Brain (organoid and tissue), 16 donors: ENCODE measurements at places on chromosomes 3 and 15.

DNA sequence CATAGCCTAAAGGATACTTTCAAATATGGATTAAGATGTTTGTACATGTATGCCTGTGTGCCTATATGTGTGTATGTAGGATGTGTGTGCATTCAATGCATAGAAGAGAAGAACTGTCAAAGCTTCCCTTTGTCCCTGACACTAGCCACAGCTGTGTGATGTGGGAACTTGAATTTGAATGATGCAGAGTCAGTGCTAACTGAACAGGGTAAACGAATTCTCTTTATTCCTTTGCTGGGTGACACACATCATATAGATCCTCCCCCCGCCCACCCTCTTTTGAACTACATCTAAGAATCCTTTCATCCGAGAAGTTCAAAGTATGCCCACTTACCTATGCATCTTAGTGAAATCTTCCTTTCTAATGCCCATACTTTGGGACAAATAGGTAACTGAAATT, 228.3 kb downstream of the GAP43 start:
- no peak for DNase-seq

- DNase-seq, result no peak
These were observed 38.5 kb downstream of the SYN2 start for GRCh38 chr3:12042638-12043037.

- no peak for DNase-seq
These were observed 361.0 kb downstream of the SHQ1 start for GRCh38 chr3:72487078-72487765.

DNA sequence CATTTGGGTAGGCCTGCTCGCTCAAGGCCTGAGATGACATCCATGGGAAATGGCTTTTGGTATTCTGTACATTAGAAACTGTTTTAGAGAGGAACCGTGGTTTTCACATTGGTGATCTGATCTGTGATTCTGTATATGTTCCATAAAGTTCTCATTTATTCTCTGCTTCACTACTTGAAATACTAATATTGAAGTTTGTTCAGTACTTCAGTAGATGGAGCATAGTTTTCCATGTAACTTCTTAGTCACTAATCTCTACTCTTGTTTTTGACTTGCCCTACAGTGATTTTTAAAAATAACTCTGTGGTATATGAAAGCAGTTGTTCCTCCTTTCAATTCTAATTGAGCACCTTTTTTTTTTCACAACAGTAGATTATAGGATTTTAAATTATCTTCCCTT, 66.5 kb downstream of the MBNL1 start:
- no peak for DNase-seq

- DNase-seq, result peak; percentile 31
These were observed 540.5 kb downstream of the AGBL1 start for GRCh38 chr15:86620157-86620556.

GRCh38 chr15:63531586-63531985, 27.2 kb downstream of the USP3 start:
- DNase-seq, result no peak

GRCh38 chr3:21909096-21909495, 158.1 kb upstream of the ZNF385D start:
- DNase-seq, result no peak

GRCh38 chr3:170953736-170954135, 45.3 kb upstream of the EIF5A2 start:
- DNase-seq, result no peak

DNA sequence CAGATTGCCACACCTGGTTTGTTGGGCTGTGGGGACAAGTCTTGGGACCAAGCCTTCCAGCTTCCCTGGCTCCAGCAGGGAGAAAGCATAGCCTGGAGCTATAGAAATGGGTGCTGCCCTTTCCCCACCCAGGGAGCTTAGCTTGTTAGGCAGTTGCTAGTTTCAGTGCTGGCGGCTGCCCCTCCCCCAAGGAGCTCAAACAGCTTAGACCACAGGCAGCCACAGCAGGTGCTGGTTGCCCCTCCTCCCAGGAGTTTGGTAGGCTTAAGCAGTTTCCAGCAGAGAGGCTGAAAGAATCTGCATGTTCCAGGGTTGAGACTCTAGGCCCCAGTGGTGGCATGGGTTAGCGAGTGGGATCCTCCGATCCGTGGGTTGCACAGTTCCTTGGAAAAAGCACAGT, 889.7 kb downstream of the IGSF11 start:
- no peak for DNase-seq

GRCh38 chr3:98980915-98981596, 79.6 kb upstream of the DCBLD2 start:
- DNase-seq, result peak; percentile 10

DNA sequence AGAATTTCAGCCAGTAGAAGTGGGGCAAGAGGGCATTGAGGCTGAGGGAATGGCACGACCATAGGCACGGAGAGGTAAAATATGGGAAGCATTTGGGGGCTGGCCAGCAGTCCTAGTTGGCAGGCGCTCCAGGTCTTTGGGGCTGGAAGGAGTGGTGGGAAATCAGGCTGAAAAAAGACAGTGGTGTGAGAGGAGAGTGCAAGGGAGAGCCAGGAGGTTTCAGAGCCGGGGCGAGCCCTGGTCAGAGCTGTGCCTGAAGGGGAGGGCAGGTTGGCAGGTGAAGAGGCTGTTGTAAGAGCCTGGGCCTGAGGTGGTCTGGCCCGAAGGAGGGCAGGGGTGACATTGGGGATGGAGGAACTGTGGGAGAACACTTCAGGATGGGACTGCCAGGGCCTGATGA, 1.6 kb upstream of the IDH3A start:
- DNase-seq, result no peak

DNA sequence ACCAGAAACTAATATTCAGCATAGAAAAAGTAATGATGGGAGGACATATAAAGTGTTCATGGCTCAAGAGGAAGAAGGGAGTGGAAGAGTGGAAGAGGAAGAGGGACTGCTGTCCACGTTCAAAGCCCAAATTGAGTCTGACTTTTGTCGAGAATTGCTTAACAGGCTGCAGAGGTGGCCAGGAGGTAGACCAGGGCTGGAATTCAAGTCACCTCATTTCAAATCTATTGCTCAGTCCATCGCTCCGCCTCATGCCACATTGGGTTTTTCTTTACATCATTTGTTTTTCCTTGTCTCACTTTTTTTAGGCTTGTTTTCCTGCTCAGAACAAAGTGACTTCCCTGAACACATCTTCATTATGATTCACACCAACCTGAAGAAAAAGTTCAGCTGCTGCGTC, 97.0 kb downstream of the RPL39L start:
- DNase-seq, result no peak

DNA sequence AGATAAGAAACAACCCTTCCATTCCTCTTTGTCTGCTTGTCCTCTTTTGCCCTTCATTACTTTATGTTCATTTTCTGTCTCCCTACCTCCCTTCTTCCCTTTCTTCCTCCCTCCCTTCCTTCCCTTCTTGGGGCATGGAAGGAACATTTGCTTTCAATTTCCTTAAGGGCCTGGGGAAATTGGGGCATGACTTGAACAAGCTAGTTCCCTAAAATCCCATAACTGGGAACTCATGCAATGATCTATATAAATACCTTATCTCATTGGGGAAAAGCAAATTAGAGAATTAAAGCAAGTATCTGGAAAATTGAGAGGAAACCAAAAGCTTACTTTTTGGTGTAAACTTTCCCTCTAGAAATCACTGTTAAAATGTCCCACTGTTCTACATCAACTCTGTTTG, 35.7 kb downstream of the BOC start:
- no peak for DNase-seq

GRCh38 chr3:184718431-184718830, 6.6 kb upstream of the MAGEF1 start:
- no peak for DNase-seq

- DNase-seq, result no peak
These were observed 4.6 kb downstream of the THPO start for GRCh38 chr3:184373422-184373821.

DNA sequence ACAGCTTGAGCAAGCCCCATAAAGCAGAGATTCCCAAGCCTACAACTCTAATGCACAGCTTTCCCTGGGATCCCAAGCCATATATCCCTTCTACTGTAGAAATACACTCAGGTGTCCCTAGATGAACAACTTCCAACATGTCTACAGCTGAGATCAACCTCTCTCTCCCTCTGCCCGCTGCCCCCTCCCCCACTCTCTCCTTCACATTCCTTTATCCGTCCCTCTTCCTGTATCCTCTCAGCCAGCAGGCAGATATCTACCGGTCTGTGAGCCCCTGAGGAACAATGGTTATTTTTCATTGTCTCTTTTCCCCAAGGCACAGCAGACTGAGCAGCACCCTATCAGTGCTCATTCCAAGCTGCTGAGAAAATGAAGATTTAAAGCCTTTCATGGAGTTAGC, 138.6 kb downstream of the SUCLG2 start:
- DNase-seq, result no peak

DNA sequence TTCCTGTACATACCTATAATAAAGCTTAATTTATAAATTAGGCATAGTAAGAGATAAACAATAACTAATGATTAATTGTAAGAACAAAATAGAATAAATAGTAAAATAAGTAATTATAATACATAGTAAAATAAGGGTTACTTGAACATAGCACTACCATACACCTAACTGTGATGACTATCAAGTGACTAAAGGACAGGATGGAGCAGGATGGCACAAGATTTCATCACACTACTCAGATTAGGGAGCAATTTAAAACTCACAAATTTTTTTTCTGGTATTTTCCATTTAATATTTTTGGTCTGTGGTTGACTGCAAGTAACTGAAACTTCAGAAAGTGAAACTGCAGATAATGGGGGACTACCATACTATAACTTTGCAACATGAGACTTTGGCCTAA, 14.8 kb downstream of the RFX7 start:
- DNase-seq, result no peak

DNA sequence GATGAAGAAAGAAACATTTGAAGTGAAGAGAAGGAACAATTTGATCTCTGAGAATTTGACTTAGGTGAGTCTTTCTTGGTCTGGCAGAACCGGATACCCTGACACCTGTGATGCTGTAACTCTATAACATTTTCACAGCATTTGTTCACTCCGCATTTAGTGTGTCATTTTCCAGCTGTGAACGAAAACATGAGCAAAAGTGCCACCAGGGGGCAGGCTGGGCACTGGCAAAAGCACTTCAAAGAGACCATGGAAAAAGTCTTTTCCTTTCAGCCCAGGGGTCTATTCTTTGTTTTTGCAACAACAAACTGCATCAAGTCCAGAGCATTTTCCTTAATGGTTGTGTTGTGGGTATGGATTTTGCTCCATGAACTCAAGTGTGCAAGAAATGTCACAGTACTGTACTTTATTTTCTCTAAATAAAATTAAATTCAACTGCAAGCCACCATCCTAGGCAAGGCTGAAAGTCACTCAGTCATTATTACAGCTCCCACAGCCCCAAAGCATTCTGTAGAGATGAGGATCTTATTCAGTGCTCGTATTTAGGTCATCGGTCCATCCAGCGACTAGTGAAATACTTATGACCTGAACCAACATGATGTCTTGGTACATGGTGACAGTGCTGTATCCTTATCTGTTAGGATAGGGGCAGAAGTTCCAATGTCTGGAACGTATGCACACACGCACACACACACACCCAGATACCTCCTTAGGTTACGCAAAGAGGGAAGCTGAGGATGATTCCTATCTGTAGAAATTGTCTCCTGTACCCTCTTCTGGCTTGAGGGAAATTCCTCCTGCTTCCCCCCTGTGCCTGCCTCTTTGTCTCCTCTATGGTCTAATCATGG, 125.5 kb downstream of the GADL1 start:
- DNase-seq, result peak; percentile 86

- no peak for DNase-seq
These were observed at the start of gene CRABP1 for GRCh38 chr15:78340231-78341056. Gene CRABP1 (plus strand): TSS chr15:78340353. CDS start chr15:78340429, 76 bp downstream.

DNA sequence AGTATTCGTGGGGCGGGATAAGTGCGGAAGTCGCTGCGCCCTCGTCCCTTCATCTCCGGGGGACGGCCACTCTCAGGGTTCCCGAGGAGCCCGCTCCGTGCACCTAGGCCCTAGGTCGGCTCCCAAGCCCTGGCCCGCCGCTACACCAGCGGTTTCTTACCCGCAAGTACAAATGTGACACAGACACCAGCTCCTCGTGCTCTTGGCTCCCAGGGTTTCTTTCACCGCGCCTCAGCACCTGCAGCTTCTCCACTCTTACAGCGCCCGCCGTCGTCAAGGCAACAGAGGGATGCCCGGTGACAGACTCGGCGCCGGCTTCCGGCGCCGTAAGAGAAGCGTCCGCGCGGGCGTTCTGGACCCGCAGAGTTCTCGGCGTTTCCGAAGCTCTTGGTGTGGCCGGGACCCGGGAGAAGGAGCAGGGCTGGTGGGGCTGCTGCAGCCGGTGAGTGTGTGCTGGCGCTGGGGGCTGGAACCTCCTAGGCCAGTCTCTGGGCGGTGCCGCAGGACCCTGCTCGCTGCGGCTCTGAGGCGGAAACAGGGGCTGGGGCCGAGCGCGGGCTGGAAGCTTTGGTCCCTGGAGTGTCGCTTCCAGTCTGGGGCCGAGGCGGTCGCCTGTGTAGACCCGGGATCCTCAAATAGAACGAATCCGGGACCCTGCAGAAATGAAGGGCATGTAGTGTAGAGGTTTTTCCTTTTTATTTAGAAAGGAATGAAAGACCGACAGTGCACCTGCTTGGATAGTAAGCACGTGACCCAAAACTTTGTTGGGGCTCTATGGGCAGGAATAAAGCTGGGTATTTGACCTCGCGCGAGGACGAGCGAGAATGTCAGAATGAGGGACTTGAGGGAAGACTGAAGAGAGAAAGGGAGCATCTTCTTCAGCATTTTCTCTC, 155.4 kb upstream of the GOLGA6L4 start:
- DNase-seq, result peak; percentile 90
